Motor neuron (in vitro differentiated cells): ENCODE measurements at places on chromosomes 7 and 10.

GRCh38 chr7:46490406-46490805, 569.3 kb upstream of the IGFBP3 start:
- no peak for ATAC-seq

- no peak for ATAC-seq
Observed at GRCh38 chr7:156566812-156567549, 73.6 kb upstream of the RNF32 start.

DNA sequence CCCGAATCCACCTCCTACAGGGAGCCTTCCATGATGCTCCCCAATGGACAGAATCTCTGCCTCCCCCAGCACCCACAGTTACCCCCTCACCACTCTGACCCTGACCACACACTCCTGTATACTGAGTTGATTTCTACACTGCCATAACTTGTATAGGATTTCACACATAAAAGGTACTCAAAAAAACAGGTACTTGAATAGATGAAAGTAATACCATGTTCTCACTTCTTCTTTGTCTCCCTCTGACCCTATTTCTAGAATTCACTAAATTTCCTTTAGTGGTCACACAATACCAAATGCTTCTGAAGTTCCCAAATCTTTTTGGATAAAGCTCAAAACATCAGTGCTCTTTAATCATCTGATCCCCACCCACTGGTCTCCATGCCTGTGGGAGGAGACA, 45.4 kb downstream of the HSPA12A start:
- ATAC-seq = no peak

GRCh38 chr10:69741671-69742355, 59.9 kb upstream of the COL13A1 start:
- no peak for ATAC-seq

DNA sequence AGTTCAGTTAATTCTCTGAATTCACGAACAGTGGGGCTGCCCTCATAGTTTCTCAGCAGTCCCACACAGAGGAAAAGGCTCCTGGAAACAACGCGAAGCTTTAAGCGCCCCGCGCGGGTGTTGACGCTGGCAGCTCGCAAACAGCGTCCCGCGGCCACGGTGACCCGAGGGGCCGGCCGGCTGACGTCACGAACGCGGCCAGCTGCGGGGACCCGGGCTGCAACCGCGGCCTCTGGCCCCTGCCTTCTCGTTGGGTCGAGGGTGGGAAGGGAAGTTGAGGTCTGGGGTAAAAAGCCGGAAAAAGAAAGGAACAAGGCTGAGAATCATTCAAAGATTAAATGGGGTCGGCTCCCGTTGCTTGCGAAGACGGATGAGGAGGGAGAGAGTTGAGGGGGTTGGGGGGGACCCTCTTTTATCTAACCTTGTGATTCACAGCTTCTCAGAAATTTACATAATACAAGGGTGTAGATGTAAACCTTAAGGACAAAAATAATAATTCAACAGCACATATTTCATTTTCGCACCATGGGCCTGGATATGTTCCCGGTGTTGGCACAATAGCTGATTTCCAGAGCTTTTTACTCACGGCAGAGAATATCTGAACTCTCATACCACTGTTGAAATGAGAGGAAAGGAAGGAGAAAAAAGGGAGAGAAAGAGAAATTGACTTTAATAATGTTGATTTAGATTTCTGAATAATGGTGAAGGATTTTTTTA, 7.3 kb upstream of the FEZF1 start:
- peak; percentile 63 for ATAC-seq

- peak; percentile 82 for ATAC-seq
Observed at GRCh38 chr10:118800920-118801319, 46.1 kb upstream of the CACUL1 start.

DNA sequence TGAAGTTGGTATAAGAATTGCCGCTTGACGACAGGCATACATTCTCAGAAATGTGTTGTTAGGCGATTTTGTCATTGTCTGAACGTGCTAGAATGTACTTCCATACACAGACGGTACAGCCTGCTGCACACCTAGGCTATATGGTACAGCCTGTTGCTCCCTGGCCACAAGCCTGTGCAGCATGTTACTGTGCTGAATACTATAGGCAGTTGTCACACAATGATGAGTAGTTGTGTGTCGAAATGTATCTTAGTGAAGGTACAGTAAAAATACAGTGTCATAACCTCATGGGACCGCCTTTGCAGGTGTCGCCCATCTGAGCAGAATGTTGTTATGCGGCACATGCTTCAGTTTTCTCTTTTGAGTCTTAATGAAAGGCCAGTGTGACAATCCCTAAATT, 66.5 kb downstream of the SHH start:
- no peak for ATAC-seq

DNA sequence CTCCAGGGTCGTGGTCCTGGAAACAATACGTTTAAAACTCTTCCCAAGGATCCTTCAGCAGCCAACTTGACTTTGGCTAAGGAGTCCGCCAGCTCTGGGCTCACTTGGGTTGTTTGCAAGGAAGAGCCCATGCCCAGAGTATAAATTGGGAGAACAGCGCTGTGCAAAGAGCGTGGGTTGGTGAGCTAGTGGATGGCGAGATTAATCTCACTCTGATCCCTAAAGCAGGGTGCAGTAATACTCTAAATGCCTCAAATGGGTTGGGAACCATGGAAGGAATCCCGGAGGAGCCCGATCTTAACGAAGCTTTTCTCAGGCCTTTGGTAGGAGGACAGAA, 495 bp upstream of the SDHAF3 start:
- ATAC-seq = no peak

- ATAC-seq = no peak
Observed at GRCh38 chr7:137130751-137131158, 212.8 kb downstream of the PTN start.

- peak; percentile 48 for ATAC-seq
Observed at GRCh38 chr10:92689663-92690210, at the start of gene HHEX. Gene HHEX (plus strand): TSS chr10:92689955. CDS start chr10:92689987, 32 bp downstream.

DNA sequence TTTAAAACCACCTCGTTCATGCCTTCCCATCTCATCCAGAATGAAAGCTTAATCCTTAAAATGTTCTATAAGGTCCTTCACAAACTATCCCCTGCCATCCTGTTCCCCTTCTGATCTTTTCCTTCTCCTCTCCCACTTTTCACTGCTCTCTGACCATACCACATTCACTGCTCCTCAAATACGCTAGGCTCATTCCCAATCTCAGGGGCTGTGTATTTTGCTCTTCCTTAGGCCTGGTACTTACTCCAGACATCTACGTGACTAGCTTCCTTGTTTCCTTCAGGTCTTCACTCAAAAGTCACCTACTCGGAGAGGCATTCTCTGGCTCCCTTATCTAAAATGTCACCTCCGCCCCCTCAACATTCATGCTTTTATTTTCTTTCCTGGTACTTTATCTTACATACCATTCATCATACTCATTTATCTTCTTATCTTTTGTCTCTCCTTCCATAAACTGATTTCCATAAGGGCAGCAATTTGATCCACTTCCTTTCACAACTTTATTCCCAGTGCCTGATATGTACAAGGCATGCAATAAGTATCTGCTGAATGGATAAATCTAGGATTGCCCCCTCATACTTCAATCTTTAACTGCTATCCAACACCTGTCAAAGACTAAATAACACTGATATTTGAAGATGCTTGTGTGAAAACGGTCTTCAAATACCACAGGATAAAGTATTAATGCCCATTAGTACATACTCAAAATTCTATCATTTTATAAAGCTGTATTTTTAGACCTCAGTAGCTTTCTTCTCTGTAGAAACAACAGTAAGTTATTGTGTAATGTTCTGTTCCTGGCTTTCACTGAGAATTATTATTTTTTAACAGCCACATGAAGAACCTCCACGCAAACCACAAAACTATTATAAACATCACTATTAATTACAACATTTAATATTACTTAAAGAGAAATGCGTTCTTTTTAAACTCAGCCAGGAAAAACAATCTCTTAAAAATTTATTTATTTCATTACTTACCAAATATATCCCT, 27.0 kb downstream of the JMJD1C start:
- ATAC-seq = no peak

GRCh38 chr10:132551808-132552130, 14.2 kb downstream of the INPP5A start:
- ATAC-seq = no peak

DNA sequence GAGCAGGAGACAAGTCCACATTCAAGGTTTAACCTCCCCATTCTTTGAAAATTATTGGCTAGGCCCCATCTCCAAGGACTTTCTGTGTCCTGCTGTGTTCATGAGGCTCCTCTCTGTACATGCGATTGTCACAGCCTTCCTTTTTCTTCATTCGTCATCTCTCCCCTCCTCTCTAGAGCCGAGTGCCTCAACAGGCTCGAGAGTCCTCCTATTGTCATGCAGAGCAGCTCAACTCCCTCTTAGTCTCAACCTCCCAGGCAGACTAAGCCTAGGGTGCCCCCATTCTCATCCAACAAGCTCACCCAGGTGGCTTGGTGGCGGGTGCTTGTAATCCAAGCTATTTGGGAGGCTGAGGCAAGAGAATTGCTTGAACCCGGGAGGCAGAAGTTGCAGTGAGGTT, 35.1 kb upstream of the SAMD8 start:
- peak; percentile 67 for ATAC-seq
